ENCODE measurements at places on chromosomes 7 and 10. TPM values are rescaled to one million over a fixed set of nuclear protein-coding genes. Genes with fewer than 3 reads are reported as not detected.

DNA sequence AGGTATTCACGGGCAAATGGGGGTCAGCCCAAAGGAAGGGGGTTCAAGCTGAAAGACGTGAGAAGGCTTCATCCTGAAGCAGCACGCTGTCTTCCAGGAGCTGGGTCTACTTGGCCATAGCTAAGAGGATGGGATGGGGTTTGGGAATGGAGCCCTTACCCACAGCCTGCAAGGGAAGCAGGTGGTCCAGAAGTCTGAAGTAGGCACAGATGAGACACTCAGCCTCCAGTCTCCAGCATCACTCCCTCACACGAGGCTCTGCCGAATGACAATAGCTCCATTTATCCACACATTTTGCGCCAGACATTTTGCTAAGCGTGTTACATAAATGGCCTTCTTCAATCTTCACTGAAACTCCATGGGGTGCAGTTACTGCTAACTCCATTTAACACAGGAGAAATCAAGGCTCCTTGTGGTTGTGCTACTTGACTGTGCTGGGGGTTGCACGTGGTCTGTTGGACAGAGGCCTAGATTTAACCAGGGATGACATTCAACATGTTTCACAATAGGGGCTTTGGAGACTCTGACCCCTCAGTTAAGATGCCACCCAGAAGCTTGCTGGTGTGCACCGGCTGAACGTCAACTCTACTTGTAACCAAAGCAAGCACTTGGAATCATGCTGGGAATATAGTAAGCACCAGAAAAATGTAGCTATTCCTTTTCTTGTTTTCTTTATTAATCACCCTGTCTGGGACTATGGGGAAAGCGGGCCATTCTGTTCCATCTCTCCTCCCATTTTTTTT, 85.3 kb downstream of the FAM241B start:
- H3K27me3 ChIP-seq = peaks cover 6% of the 10 kb centered on the region
- no peak for DNase-seq
- no peaks in the 10 kb centered on the region for H3K4me1 ChIP-seq
- H3K36me3 ChIP-seq = no peaks in the 10 kb centered on the region
- no peak overlapping the region for H3K27ac ChIP-seq

DNA sequence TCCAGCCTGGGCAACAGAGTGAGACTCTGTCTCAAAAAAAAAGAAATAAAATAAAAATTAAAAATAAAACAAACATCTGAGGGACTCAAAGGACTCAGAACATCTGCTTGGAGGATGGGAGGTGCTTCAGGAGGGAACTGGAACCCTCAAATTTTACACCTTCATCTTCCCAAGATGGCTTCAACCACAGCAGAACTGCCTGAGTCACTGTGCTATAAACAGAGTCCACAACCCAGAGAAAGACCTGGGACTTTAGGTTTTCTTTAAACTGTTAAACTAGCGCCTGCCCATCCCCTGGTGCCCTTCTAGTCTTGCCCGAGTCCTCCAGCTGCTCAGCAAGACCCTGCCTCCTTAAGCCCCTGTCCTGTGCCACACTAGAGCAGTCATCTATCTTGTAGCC, 40.8 kb downstream of the RGS10 start:
- peak; percentile 43 for DNase-seq
- H3K36me3 ChIP-seq = peaks cover 81% of the 10 kb centered on the region
- no peaks in the 10 kb centered on the region for H3K27me3 ChIP-seq
- peak overlapping the region; percentile 70 for H3K4me3 ChIP-seq
- H3K27ac ChIP-seq = peak overlapping the region; percentile 98

DNA sequence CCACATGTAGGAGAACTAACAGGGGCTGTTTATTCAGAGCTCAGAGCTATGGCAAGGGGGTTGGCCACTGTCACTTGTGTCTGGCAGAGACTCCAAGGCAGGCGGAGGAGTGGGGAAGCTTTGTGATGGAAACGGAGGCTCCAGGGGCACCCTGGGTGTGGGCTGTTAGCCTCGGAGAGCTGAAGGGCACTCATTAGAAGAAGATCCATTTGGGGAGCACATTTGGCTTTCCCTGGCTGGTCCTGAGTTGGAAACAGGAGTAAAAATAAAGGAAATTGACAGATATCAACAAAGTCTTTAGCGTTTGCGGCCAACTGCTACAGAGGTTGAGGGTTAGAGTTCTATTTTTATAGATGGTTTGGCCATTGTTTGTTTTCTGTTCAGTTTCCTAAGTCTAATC, 288.3 kb upstream of the MKI67 start:
- no peak overlapping the region for H3K4me3 ChIP-seq
- H3K4me1 ChIP-seq = no peaks in the 10 kb centered on the region
- H3K36me3 ChIP-seq = no peaks in the 10 kb centered on the region
- no peak overlapping the region for H3K27ac ChIP-seq
- H3K27me3 ChIP-seq = no peaks in the 10 kb centered on the region
- no peak for DNase-seq

DNA sequence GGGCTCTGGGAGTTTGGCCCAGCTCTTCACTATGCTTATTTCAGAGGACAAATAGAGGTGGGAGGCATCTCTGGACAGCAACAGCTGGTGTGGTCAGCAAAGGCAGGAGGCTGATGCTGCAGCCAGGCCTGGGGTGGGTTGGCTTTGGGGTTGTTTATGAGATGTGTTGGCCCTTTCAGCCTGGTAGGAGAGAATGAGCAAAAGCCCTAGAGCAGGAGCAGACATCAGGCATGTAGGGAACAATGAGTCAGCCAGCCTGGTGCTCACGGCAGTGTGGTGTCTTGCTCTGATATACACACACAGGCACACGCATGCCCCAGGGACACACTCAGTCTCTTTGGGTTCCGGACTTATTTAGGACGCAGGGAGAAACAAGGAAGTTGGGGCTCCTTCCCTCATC, 157.1 kb downstream of the PRKCQ start:
- DNase-seq = no peak
- H3K27ac ChIP-seq = no peak overlapping the region
- H3K36me3 ChIP-seq = peaks cover 52% of the 10 kb centered on the region
- H3K4me3 ChIP-seq = no peak overlapping the region

- H3K36me3 ChIP-seq = no peaks in the 10 kb centered on the region
- no peak overlapping the region for H3K4me3 ChIP-seq
- peaks cover 5% of the 10 kb centered on the region for H3K4me1 ChIP-seq
- peaks cover 1% of the 10 kb centered on the region for H3K27me3 ChIP-seq
- DNase-seq = no peak
- no peak overlapping the region for H3K27ac ChIP-seq
Observed at GRCh38 chr10:1171586-1171985, 115.4 kb downstream of the WDR37 start.

DNA sequence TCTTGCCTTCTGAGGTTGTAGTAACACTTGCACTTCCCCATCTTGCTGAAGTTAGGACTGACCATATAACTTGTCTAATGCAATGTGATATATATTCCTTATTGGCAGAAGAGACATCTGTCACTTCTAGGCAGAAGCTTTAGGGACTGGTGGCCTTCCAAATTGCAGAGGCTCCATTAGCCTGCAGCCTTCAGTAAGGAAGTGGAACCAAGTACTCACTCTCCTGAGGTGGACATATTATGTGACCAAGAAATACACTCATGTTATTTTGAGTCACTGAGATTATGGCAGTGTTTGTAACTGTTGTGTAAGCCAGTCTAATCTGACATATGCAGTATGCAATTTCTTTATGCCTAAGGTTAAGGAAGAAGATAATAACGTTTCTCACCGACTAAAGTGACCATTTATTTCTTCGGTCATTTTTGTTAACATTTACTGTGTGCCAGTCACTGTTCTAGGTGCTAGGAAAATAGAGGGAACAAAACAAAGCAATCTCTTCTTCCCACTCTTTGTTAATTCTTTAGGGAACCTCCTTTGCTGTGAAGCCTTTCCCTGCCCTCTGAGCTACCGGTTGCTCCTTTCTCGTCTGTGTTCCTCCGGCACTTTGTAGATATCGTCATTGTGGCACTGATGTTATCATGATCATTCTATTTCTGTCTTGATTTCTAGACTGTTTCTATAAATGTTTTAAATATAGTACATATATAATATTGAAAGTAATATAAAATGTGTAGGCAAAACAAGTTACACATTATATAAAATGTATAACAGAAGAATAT, 52.9 kb upstream of the HBP1 start:
- H3K27ac ChIP-seq = no peak overlapping the region
- peaks cover 3% of the 10 kb centered on the region for H3K4me1 ChIP-seq
- no peak for DNase-seq
- H3K4me3 ChIP-seq = no peak overlapping the region
- no peaks in the 10 kb centered on the region for H3K36me3 ChIP-seq

DNA sequence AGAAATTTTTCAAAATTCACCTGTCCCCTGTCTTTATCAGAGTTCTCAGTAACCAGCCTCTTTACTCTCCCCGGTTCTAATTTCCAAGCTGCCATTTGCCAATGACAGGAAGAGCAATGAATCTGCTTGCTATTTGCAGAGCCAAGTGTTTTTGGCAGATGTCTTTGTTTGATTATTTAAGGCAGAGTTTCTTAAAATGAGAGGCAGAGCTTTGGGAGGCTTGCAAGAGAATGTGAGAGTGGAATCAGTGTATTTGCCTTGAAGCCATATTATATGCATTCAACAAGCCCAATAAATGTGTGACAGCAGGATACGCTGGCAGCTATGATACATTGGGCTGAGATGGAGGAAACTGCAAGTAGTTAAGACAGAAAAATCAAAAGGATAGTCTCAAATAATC, 196.5 kb downstream of the PHF14 start:
- no peaks in the 10 kb centered on the region for H3K36me3 ChIP-seq
- no peaks in the 10 kb centered on the region for H3K4me1 ChIP-seq
- no peak overlapping the region for H3K4me3 ChIP-seq
- no peak for DNase-seq

GRCh38 chr7:14739841-14740185, 162.7 kb downstream of the DGKB start:
- no peaks in the 10 kb centered on the region for H3K36me3 ChIP-seq
- no peak overlapping the region for H3K27ac ChIP-seq
- H3K4me3 ChIP-seq = no peak overlapping the region
- DNase-seq = no peak

DNA sequence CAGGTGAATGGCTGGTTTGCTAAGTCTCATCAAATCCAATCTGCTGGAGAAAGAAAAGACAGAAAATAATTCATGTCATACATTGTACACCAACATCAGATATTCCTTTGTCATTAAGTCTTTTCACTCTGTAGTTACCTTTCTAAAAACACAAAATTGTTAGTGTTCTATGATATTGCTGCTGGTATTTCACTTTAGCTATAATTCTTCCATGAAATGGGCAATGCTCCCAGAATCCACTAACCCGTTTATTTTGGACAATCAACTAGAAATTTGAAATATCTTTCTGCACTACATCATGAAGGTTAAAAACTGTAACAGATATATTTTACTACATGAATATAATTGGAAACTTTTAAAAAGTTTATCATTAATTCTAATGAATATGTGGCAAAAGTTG, 181.3 kb downstream of the C7orf25 start:
- no peak overlapping the region for H3K27ac ChIP-seq
- H3K27me3 ChIP-seq = no peaks in the 10 kb centered on the region
- no peak overlapping the region for H3K4me3 ChIP-seq
- no peak for DNase-seq
- H3K36me3 ChIP-seq = no peaks in the 10 kb centered on the region

- H3K4me1 ChIP-seq = no peaks in the 10 kb centered on the region
- no peak for DNase-seq
- no peak overlapping the region for H3K27ac ChIP-seq
- H3K4me3 ChIP-seq = no peak overlapping the region
Observed at GRCh38 chr10:130875897-130876472, 435.5 kb downstream of the TCERG1L start.

- H3K4me3 ChIP-seq = peak overlapping the region; percentile 33
- peaks cover 65% of the 10 kb centered on the region for H3K4me1 ChIP-seq
- DNase-seq = peak; percentile 40
- no peaks in the 10 kb centered on the region for H3K27me3 ChIP-seq
Observed at GRCh38 chr10:69232736-69233480, 12.8 kb downstream of the HKDC1 start.

- no peaks in the 10 kb centered on the region for H3K36me3 ChIP-seq
- H3K4me3 ChIP-seq = no peak overlapping the region
- H3K27me3 ChIP-seq = peaks cover 2% of the 10 kb centered on the region
- H3K27ac ChIP-seq = no peak overlapping the region
Observed at GRCh38 chr10:16957038-16957437, 139.8 kb upstream of the RSU1 start.

- no peak overlapping the region for H3K4me3 ChIP-seq
- no peak for DNase-seq
- no peaks in the 10 kb centered on the region for H3K27me3 ChIP-seq
- H3K36me3 ChIP-seq = peaks cover 36% of the 10 kb centered on the region
- H3K27ac ChIP-seq = peak overlapping the region; percentile 62
- H3K4me1 ChIP-seq = peaks cover 25% of the 10 kb centered on the region
Observed at GRCh38 chr10:119383174-119383856, 159.2 kb downstream of the RGS10 start.

DNA sequence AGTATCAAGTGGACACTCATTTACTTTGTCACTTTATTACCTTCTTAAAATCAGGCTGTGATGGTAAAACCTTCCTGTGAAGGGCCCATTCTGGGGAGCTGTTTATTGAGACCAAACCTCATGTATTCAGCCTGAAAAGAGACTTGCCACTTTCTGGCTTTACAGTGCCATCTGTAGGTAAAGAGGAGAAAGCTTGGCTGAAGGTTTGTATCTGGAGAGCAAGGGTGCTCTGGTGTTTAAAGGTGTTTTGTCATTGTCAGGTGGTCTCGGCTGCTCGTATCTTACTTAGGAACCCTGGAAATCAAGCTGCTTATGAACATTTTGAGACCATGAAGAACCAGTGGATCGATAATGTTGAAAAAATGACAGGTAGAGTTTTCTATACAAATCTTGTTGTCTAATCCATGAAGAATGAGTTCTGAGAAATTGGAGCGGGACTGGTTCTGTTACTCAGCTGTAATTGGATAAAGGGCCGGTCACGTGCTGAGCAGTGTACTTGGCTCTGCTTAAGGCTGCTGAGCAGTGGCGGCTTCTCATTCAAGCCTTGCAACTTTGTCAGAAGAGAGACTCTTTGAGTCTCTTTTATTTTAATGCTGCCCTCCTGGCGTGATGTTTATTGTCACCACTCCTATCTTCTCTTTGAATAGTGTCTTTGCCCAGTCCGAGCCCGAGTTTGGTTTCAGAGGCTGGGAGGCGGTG, 46.9 kb downstream of the AP3M1 start:
- no peaks in the 10 kb centered on the region for H3K27me3 ChIP-seq
- H3K36me3 ChIP-seq = peaks cover 46% of the 10 kb centered on the region
- no peak overlapping the region for H3K27ac ChIP-seq

- H3K36me3 ChIP-seq = peaks cover 20% of the 10 kb centered on the region
- no peaks in the 10 kb centered on the region for H3K27me3 ChIP-seq
- peaks cover 9% of the 10 kb centered on the region for H3K4me1 ChIP-seq
- H3K4me3 ChIP-seq = no peak overlapping the region
- no peak for DNase-seq
- H3K27ac ChIP-seq = no peak overlapping the region
Observed at GRCh38 chr7:157158400-157158799, 19.7 kb downstream of the UBE3C start.

PDZD7 gene
- total RNA-seq = 0.50 TPM

FBXL13 gene
- 0.13 TPM for total RNA-seq

OGDHL gene
- 0.10 TPM for total RNA-seq

FAM24B gene
- 9.3 TPM for total RNA-seq

TMEM236 gene
- total RNA-seq = 0.13 TPM

PDK4 gene
- total RNA-seq = not detected

GNAI1 gene
- not detected for total RNA-seq

AOAH gene
- total RNA-seq = 17.7 TPM

TRIM50 gene
- total RNA-seq = not detected

Measured in activated CD8-positive, alpha-beta T cell treated with anti-CD3 and anti-CD28 coated beads, Interleukin-2, amount 10 ng/mL, durations not matched to agents 7 days and 5 days (primary cell).